8988T (cell line): ENCODE measurements at places on chromosomes 7 and 10.

DNA sequence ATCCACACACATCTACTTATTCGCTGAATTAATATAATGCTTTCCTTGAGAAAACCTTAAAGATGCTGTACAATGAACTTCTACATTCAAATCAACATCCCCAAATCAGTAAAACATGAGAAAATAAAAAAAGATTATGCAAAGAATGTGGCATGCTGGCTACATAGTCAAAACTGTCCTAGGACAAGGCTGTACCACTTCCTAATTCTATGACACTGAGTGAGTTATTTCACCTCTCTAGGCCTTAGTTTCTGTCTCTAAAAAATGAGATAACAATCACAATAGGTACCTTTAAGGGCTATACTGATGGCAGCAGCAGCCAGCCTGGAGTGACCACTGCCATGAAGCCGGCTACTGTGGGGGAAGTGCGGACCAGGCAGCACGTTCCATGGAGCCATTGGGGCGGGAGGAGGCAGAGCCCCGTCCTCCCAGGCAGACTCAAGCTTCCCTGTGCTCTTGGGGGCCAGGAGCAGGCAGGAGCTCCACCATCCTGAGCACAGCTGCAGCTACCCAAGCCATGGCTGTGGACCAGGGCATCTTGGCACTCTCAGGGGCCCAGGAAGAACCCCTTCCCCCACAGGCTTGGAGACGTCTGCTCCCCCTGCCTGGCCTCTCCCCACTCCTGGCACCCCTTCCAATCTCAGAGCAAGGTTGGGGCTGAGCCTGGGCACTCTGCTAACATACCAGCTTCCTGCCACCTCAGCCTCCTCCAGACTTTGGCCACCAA, 110.2 kb downstream of the ELAPOR2 start:
- no peak for DNase-seq

GRCh38 chr10:13161857-13162271, 506 bp downstream of the MCM10 start:
- peak; percentile 27 for DNase-seq

DNA sequence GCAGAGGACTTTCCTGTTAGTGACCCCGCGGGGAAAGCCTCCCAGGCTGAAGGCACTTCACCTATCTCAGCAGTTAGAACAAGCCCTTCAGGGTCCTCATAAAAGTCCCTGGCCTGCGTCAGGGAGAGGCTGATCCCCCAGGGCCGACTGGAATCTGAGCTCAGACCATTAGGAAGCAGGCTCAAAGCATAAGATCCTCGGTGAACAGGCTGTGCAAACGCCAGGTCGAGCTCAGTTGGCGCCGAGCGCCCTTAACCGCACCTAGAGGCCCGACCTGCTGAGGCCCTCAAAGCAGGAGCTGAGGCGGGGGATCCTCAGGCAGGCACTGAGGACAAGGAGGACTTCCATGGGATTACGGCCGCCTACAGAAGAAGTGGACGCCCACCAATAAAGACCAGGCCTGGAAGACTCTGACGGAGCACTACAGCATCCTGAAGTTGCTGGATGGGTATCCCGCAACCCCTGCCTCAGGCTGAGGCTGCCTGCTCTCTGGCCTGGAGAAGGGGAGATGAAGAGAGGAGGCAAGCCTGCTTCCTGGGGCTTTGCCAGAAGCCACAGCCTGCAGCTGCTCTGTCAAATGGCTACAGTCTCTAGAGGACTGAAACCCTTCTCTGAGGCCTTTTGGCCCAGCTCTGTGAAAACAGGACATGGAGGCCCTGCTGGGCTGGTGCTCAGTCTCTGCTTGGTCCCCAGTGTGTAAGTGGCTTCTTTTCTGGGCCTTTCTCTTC, 29.9 kb downstream of the LIPJ start:
- no peak for DNase-seq

DNA sequence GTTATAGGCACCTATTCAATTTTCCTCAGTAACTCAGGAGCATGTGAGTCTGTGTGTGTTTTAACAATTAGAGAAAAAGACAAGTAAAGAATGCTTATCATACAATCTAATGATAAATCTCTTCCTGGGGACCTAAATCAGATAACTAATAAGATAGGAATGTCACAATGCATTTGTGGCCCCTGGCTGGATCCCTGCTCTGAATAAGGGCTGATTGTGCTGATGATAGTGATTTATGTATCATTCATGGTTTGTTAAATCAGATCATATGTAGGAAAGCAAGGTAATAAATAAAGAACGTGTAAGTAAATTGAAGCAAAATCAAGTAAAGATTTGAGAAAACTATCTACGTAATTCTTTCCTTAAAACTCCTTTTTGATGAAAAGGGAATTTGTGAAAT, 145.9 kb downstream of the C7orf25 start:
- no peak for DNase-seq

- no peak for DNase-seq
These were observed 578.0 kb downstream of the GRID1 start for GRCh38 chr10:85788570-85788969.

DNA sequence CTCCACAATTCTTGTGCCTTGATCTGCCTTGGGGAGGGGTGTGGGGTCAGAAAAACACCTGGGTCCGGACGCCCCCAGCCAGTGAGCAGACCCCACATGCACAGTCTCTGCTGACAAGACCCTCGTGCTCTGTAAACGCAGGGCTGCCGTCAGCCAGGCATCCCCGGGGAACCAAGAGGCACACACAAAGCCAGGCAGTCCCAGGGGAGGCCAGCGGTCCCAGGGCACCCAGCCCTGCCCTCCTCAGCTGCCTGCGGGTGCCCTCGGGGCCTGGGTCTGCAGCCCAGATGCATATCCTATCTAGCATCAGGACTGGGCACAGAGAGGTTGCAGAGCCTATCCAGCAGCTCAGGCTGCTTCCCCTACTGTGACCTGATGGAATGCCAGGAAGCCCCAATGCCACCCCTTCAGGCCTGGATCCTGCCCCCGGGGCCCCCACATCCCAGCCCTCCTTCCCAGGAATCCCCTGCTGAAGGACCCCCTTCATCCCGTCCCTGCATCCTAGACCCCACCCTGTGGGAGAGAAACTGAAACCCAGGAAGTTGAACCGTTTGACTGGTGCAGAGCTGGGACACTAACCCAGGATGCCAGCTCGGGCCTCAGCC, 92.4 kb downstream of the MICALL2 start:
- no peak for DNase-seq

- no peak for DNase-seq
These were observed 5.4 kb downstream of the GPRIN2 start for GRCh38 chr10:46550795-46551700.

GRCh38 chr7:32036557-32036956, 33.6 kb downstream of the PDE1C start:
- DNase-seq: no peak

- no peak for DNase-seq
These were observed 605 bp downstream of the SUFU start for GRCh38 chr10:102504179-102504975.

- no peak for DNase-seq
These were observed 57.8 kb downstream of the COL26A1 start for GRCh38 chr7:101420436-101420835.

DNA sequence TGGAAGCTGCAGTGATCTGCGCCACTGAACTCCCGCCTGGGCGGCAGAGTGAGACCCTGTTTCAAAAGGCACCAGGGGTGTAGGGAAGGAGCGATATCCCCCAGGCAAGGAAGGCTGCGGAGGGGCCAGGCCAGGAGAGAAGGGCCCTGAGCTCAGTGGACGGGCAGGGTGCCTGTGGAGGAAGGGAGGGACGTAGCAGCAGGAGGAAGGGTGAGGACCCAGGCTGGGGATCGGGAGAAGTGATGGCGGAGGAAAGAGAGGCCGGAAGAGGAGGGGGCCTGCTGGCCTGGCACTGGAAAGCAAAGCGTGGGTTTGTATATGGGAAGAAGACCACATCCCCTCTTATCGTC, 45.6 kb downstream of the ALOX5 start:
- DNase-seq: no peak

GRCh38 chr7:19133886-19134285, 11.3 kb downstream of the FERD3L start:
- DNase-seq: no peak

DNA sequence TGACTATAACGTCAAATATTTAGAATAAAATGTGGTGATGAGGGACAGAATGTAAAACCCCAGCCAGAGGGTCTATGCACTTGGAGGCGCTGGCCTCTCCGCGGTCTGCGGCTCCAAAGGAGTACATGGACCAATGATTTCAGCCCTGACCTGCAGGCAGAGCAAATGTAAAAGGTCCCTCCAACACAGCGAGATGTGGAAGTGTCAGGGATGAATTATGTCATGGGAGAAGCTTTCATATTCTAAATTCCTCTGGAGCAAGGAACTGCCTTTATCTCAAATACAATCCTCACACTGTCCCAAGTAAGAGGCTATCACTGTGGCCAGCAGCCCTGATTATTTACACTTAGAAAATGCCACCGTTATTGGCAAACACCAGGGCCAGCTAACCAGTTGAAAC, 139.4 kb downstream of the GFRA1 start:
- no peak for DNase-seq

DNA sequence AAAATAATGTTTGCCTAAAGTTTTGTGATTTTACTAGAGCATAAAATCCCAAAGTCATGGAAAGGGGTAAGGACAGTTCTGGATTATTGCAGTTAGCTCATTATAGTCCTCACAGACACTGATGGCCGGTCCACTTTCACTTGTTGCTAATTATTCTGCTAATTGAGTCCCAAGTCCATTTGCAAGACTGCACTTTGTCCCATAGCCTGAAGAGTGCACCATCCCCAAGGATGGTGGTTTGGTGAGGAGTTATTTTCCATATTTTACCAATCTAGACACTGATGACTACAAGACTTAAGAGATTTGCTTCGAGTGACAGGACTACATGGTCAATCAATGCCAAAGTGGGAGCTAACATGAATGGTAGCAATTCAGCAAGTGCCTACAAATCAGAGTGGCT, 181.8 kb upstream of the CACNA2D1 start:
- no peak for DNase-seq

- DNase-seq: no peak
These were observed 50.6 kb downstream of the NKX6-2 start for GRCh38 chr10:132735341-132735775.

GRCh38 chr7:100432053-100432452, 2.4 kb downstream of the MEPCE start:
- DNase-seq: no peak

- DNase-seq: no peak
These were observed 63.9 kb upstream of the LOXL4 start for GRCh38 chr10:98331885-98332284.

- DNase-seq: no peak
These were observed 96.8 kb downstream of the ACTR3B start for GRCh38 chr7:152856351-152856750.

DNA sequence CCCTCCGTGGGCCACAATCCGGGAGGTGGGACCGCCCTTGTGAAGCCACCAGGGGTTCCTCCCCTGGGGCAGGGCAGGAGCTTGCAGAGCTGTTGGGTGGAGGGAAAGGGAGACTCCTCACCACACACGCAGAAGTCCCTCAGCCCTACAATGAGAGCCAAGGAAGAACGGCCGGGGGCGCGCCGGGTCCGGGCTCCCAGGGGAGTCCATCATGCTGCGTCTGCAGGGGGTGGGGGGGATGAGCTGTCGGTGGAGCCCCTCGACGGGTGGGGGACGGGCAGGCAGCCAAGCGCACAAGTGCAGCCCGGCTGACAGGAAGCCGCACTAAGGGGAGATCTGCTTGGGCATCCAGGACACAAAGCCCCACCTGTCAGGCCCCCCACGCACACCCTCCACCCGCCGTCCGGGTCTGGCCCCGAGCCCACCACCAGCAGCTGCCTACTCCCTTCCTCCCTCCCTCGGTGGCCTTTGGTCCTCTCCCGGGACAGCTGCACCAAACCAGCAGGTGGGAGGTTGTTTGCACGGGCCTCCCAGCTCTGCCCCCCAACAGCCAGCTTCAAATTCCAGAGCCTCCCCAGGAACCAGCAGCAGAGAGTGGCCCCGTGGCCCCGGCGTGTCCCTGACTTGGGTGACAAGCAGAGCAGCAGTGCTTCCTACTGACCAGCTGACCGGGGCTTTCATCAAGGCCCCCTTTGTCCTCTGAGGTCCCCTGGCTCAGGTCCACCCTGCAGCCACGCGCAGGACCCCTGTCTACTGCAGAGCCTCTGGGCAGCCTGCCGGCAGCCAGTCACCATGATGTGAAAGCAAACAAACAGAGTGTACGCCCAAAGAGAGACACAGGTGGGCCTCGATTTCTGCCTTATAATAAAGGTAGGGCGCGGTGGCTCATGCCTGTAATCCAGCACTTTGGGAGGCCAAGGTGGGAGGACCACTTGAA, 50.3 kb downstream of the HIP1 start:
- DNase-seq: no peak

GRCh38 chr10:63744060-63744941, 223.1 kb downstream of the REEP3 start:
- no peak for DNase-seq

GRCh38 chr10:133253361-133253955, 15.8 kb downstream of the VENTX start:
- DNase-seq: no peak

DNA sequence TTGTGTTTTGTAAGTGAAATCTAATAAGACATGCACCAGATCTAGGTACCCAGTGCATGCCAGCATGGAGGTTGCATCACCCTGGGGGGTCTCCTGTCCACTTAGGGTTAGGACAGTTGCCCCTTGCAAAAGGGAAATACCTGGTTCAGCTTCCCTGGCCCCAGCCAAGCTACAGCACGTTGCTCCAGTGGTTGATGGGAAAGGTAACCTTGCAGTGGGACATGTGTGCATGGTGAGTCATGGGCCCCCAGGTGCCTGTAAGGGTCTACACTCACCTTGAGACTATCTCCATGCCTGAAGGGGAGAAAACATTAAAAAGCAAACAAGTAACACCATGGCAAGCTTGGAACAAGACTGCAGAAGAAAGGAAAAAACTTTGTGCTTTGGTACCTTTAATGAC, 143.9 kb downstream of the LSM5 start:
- DNase-seq: no peak

DNA sequence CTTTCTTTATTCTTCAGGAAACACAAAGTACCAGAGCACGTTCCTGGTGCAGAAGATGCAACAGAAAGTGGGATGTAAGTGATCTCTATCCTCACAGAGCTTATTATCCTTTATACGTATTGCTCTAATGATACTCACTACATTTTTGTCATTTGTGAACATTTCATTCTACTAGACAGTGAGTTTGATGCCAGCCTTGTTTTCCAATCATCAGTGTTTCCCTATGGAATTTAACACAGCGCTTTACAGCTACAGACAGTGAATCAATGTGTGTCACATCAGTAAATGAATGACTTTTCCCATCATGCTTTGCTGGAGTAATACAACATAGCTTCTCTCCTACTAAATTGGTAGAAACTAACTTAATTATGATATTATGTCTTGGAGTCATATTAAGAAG, 175.5 kb downstream of the SDHAF3 start:
- no peak for DNase-seq
